ENCODE measurements at places on chromosomes 1 and 21.

DNA sequence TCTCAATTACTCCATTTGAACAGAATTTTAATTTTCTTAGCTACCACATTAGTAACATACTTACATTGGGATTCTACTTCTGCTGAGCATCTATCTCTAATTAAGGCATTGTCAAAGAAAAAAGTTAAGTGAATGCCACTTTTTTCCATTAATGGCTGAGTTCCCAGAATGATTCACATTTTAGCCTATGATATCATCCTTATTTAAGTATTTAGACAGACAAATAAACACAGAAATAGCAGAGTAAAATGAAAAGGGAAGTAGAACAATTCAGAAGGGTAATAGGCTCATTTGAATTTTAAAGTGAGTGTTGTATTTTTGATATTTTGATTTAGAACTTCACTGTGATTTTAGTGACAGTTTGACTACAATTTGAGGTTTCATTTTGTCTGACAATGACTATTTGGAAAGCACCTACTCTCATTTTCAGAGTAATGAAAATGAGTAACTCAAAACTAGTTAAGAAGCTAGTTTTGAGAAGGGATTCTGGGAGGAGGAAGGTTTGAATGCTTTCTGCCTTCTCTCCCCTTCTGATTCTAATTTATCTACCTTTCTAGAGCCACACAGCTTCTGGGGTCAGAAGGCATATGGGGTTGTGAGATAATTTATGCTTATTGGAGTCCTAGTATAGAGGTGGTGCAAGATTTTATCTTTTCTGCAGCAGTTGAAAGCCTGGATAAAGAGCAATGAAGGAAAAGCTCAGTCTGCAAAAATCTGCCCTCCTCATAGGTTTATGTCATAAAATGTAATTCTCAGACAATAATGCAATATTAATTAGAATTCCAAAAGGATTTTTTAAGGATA is 15.5 kb downstream of the LYPLAL1 start:
- no peak for DNase-seq

DNA sequence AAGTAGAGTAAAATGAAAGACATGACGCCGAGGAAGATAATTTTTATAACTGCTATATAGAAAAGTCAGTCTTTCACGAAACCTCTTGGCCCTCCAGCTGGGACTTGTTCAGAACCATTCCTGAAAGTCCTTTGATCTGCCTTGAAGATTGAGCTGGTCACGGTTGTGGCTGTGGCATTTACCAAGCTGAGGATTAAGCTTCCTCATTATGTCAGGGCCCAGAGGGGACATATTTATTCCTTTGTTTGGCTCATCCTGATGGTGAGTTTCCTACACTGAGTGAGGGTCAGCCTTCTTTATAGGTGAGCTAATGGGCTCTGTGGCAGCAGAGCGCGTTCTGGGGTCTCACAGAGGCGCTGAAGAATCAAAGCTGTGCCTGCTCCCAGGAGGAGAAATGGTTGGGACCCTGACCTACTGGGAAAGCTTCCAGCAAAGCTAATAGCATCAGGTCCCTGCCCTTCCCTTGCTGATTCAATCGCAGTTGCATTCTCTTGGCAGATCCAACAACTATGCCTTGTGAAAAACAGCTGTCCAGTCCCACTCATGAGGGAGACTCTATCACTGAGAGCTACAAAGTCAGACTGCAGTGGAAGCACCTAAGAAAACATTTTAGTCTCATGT is 43.2 kb upstream of the PBX1 start:
- no peak for DNase-seq

DNA sequence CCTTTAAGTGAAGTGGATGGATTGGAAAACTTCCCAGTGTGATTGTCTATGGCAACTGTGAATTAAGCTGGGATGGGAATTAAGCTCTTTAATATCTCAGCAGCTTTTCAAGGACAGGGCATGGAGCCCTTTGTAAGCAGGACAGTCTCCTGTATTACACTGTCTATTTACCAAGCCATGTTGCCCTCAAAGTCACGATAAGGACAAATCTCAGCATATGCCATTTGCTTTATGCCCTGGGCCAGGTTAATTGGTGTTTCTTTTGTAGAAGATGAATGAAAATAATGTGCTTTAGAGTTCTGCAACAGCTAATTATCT is 17.6 kb downstream of the UTP25 start:
- no peak for DNase-seq

DNA sequence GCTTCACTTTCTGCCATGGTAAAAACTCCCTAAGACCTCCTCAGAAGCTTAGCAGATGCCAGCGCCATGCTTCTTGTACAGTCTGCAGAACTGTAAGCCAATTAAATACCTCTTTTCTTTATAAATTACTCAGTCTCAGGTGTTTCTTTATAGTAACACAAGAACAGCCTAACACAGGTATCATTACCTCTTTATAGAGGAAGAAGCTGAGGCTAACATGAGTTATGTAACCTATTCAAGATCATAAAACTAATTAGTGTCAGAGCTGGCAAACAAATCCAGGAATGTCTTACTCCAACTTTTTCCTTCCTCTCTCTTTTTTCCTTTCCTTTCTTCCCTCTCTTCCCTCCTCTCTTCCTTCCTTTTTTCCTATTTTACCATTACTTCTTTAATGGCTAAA is 9.3 kb downstream of the NTMT2 start:
- DNase-seq, result no peak

DNA sequence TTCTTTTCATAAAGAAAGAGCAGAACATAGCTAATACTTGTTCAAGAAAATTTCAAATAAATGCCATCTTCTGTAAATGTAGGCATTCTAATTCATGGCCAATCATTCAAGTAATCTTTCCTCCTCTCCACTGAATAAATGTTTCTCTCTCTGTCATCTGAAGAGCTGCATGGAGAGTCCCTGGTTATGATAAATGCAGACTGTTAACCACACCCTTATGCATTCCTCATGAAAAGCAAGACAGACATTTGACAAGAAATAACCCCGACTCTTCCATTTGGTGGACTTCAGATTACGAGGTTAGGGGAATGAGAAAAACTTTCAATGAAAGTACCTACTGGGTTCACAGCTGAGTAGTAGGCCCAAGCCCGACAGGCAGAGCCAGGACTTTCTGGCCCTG is 44.7 kb upstream of the SLC19A2 start:
- DNase-seq, result no peak

DNA sequence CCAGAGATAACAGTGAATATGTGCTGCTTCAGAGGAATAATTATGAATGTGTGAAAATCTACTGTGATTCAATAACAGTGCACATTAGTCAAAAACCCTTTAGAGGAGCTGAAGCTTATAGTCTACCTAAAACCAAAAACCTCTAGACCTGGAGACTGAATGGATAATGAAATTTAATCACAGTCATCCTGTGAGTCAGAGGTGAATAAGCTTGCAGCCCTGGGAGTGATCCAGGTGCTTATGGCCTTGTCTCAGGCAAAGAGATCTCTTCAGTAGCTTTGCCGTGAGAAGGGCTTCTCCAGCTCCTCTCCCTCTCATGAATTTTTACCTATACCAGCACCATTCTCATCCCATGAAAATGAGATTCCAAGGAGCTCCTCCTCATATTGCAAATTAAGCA is 81.3 kb upstream of the RGS4 start:
- DNase-seq, result no peak

Measured in vagina (tissue), 2 donors.